ENCODE measurements at places on chromosomes 11 and 22.

DNA sequence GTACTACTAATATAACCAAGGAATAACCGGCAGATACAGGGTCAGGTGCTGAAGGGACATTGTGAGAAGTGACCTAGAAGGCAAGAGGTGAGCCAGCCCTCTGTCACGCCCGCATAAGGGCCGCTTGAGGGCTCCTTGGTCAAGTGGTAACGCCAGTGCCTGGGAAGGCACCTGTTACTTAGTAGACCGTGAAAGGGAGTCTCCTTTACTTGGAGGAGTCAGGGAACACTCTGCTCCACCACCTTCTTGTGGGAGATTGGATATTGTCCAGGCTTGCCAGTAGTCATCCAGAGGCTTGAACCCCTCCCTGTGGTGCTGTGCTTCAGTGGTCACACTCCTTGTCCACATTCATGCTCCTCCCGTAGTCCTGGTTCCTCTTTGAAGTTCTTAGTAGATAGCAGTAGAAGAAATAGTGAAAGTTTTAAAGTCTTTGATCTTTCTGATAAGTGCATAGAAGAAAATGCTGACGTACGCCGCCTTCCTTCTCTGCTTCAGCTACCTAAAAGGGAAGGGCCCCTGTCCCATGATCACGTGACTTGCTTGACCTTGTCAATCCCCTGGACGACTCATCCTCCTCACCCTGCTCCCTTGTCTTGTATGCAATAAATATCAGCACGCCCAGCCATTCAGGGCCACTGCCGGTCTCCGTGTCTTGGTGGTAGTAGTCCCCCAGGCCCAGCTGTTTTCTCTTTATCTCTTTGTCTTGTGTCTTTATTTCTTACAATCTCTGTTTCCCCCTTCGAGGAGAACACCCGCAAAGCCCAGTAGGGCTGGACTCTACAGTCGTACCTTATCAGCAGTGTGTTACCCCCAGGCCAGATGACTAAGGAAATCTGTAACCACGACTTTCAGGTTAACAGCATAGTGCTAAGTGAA is 6.1 kb downstream of the NUP50 start:
- no peak for DNase-seq

- DNase-seq: peak; percentile 81
Measured at GRCh38 chr22:41532908-41533825, 11.1 kb downstream of the POLR3H start.

- no peak for DNase-seq
Measured at GRCh38 chr22:37976547-37976946, 7.8 kb downstream of the SOX10 start.

DNA sequence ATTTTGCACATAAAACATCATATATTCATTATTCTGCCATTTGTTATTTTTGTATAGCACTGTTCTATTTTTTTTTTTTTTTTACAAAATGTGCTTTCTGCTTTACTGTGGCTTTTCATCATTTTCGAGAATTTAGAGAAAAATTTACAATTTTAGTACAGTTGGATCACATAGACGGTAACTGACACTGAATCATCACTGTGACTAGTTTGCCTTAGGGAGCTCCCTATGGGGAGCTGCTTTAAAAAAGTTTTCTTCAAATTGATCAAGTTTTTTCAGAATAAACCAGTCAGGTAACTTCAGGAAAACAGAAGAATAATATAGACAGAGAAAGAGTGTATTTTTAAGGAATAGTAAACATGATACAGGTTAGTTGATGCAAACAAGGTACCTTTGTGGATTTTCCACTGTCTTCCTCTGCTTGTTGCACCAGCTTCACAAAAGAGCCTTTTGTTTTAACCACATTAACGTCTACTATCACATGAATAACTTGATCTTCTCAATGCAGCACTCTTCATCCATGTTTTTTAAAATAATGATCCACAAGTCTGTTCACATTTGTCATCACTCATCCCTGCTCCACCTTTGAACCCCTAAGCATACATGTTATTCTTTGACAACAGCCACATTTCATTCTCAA is 327.0 kb downstream of the DYNC2H1 start:
- no peak for DNase-seq

- DNase-seq: peak; percentile 22
Measured at GRCh38 chr11:68584097-68584496, 100.2 kb upstream of the GAL start.

DNA sequence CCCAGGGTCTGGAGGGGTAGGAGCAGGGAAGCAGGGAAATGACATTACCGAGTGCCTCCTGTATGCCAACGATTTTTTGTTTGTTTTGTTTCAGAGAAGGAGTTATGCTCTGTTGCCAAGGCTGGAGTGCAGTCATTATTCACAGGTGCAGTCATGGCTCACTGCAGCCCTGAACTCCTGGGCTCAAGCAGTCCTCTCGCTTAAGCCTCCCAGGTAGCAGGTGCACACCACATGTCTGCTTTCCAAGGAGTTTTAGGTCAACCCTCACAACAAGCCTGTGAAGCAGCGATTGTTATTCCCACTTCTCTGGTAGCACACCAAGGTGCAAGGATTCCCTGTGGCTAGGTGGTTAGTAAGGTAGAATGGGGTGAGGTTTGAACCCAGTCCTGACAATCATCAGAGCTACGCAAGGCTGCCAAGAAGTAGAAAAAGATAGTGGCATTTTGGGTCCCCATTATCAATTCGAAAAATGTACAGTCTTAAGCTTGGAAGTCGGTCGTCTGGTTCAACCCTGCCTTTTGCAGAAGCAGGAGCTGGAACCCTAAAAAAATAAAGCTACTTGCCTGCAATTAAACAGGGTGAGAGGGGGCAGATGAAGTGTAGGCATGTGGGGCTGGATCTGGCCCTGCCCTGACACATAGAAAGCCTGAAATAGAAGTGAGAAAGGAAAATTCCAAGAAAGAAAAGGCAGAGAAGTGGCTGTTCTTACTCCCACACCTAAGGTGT is 9.1 kb downstream of the UCP3 start:
- DNase-seq: no peak

DNA sequence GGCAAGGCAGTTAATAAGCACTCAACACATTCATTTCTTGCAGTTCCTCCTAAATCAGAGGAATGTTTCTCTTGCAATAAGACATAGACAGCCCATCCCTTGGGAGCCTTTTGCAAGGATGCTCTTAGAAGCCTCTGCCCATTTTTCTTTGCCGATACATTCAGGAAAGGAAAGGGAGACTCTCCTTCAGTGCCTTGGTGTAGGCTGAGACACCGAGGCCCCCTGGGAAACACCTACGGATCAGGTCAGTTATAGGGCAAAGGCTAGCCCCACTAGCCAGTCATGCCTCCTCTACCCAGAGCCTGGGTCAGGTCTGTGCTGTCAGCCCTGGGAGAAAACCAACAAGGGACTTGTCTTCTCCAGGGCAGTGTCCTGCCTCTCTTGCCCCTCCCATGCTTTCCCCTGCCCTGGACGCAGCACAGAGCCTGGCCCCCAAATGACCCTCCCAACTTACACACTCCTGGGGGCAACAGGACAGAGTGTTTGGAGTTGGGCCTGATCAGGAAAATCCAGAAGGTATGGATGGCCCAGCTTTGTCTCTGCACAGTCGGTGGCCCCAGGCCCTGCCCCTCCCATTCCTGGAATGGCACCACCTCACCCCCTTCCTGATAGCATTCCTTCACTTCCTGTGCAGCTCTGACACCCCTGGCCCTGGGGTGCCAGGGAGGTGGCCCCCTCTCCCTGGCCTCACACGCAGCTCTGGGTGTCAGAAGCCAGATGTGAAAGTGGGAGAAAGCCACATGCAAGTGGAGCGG is 18.3 kb downstream of the ANKK1 start:
- no peak for DNase-seq

- no peak for DNase-seq
Measured at GRCh38 chr22:35217527-35217926, 39.8 kb upstream of the HMGXB4 start.

DNA sequence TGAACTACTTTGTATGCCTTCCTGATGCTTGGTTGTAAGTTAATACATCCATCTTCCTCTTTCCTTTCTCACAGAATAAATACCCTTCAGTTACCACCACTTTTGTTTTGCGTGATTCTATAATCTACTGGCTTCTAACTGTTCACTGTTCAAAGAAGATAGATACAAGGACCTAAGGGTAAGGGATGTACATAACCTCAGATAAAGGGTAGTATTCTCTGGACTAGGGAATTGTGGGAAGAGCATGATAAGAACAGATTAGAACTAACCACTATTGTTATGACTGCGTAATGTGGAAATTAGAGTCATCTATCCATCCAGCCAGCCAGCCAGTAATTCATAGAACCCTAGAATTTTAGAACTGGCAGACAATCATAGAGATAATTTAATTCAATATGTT is 36.4 kb downstream of the MAP6 start:
- DNase-seq: no peak

DNA sequence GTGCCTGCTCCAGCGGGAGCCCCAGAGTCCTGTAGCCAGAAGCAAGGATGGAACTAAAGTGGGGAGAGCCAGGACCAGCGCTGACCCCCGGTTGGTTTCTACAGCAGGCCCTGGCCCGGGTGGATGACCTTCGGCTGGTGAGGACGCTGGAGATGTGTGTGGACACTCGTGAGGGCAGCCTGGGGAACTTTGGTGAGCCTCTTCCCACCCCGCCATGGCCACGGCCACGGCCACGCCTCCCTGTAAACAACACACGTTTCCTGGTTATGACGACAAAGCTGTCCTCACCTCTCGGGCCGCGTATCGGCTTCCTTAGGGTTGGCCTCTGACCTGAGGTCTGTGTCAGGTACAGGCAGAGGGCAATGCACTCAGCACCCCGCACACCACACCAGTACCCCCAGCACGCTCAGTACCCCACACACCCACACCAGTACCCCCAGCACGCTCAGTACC is 4.1 kb downstream of the LRRC56 start:
- no peak for DNase-seq

- DNase-seq: no peak
Measured at GRCh38 chr22:43326331-43327156, 16.6 kb downstream of the SCUBE1 start.

DNA sequence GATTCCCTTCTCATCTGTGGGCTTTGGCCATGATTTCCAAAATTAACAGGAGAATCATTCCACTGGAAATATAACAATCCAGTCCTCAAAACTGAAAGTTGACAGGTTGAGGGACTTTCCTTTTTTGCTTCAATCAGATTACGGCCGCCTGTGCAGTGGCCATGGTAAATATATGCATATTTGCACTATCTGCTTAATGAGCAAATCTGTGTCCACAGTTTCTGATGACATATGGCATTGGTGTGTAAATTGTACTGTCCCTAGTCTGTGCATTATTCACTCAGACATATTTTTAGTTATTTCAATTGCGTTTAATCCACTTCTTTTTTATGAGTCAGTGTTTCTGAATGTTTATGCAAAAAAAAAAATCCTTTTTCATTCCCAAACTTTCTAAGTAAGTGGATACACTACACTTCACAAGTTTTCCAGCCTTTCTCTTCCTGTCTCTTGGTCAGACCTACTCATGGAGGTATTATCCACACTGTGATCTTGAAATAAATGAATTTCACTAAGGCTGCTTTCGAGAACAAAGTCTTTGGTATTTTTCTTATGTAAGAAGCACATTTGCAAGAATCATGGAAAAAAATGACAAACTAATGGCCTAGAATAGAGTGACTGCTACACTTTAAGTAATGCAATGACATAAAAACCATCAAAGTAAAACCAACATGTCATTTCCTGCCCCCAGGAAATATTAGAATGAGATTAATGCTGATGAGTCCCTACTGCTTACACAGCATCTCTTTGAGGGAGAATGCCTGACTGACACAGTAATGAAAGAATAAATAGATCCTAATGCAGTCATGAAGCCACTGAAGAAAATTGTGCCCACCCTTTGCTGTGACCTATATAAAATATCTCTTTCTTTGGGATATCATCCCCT is 76.4 kb upstream of the MTNR1B start:
- no peak for DNase-seq

DNA sequence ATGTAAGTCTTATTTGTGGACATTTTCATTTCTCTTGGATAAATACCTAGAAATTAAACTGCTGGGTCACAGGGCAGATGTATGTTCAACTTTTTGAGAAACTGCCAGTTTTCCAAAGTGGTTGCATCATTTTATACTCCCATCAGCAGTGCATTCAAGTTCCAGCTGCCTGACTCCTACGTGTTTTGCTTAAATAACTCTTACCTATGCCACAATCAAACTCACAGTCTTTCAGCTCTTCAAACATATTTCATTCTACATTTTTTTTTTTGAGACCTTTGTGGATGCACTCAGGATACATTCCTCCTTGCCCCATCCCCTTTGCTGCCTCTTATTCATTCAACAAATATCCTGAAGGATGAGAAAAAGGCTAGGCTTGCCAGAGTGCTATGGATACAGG is 9.2 kb downstream of the TCF20 start:
- peak; percentile 60 for DNase-seq

DNA sequence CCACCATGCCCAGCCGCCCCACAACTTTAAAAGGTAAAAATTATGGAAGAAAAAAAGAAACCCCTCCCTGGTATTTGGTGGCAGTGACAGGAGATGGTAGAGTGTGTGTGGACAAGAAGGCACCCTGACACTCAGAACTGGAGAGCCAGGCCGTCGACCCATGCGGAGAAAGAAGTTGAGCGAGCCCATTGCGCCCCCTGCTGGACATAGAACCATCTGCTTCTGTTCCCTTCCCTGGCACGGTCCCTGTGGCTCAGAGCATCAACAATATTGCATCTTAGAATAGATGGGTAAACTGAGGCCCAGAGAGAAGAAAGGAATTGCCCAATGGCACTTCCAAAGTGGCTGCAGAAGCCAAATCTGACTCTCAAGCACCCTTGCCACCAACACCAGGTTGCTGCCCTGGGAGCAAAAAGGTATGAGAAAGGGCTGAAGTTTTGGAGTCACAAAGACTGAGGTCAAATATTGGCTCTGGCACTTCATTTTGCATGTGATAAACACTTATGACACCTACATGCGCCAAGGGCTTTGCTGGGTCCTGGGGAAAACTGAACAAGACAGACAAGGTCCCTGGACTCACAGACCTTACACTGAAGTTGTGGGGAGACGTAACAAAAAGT is 8.6 kb downstream of the MRPL11 start:
- DNase-seq: peak; percentile 93

DNA sequence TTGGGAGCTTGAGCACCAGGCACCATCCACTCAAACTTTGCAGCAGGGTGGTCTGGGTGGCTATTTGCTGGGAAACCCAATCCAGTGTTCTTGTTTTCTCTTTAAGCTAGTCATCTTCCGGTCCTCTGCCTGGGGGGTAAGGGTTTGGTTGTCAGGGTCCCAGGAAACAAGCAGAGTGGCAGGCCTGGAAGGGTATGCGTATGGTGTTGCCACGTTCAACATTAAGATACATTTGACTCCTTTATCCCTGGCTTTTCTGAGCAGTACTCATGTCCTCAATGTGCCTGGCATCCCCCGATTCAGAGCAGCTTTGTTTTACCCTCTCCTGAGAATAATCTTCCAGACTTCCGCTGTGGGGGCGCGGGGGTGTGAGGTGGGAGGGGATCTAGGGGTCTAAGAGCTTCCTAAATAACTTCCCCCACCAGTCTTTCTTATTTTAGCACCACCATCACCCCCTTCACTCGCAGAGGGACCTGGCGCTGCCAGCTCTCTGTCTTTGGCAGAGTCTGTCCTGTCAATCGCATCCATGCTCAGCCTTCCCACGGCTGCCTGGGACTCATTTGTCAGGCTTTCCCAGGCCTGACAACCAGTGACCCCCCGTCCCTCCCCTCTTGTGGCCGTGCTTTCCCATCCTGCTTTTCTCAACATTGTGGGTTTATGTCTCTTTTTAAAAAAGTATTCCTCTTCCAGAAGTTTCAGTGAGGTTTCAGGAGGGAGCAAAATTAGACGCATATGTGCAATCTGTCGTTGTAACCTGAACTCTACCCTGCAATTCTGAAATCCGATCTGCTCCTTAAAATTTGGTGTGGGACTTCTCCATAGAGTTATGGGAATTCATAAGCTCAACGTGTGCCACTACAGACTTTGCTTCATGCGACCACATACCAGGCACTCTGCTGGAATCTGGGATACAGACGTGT is 27.0 kb upstream of the RBFOX2 start:
- DNase-seq: peak; percentile 83
